Motor neuron (in vitro differentiated cells): ENCODE measurements at places on chromosomes 2 and 18. TPM values are rescaled to one million over a fixed set of nuclear protein-coding genes. Genes with fewer than 3 reads are reported as not detected.

DNA sequence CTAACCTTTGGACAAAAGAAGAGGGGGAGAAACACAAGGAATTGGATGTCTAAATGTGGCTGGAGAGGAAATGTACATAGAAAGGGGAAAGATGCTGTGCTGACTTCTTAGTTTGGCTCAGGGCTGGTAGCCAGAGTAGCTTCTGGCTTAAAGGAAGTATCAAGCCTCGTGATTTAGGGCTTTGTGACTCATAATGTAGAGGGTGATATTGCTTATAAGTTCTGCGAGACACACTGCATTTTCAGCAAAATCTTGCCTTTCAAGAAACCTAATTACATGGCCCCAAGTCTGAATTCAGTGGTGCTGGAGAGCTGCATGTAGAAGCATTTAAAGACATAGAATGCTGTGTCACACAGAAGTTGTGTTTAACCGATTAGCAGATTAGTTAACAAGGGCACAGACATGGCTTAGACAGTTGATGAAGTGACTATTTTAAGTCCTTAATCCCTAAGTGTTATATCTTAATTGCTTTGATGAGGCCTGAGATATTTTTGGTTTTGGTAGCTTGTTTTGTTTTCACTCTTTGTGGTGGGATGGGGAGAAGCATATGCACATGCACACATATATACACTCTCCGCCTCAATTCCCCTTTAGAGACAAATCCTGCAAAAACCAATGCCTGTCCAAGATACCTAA is 66.4 kb downstream of the EPAS1 start:
- ATAC-seq: no peak

DNA sequence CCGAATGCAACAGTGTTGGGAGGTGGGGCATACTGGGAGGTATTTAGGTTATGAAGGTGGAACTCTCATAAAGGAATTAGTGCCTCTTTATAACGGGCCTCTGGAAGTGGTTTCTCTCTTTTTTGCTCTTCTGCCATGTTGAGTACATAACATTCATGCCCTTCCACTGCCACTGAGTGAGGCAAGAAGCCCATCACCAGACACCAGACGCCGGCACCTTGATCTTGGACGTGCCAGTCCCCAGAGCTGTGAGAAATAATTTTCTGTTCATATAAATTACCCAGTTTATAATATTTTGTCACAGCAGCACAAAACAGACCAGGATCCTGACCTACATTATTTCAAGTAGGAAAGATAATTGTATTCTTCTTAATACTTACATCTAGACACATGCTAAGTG is 320.2 kb downstream of the NRXN1 start:
- no peak for ATAC-seq

DNA sequence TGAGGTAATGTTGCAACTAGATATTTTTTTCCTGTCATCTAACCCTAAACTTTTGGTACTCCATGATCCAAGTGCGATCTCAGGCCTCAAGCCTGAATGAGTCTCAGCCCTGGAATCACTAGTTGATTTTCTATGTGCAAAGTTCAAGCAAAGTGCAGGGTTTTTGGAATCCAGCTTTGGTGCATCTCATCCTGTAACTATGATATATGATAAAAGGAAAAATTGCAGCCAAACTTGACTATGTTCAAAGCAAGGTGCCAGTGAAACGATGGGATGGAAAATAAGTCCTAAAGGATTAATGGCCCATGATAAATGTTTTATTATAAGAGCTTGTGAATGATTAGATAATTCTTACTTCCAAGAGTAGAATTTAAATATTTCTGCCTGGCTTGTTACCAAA is 78.9 kb upstream of the NT5C1B start:
- no peak for ATAC-seq

DNA sequence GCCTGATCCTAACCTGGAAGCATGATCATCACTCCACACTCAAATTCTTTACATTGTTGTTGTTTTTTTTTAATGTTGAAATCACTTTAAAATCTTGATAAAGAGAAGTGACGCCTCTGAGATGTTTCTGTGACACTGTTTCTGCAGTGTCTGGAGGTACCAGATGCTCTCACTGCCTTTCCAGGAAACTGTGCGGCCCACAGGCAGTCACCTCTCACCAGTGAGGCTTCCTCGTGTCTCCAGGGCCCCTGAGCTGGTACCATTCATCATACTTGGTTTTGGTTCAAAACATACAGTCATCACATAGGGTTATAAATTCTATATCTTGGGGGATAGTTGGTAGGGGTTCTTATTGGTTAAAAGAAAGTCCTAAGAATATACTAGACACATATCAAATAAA is 10.1 kb upstream of the ID2 start:
- no peak for ATAC-seq

- ATAC-seq: no peak
These were observed 16.2 kb downstream of the IL18RAP start for GRCh38 chr2:102439065-102439695.

The ARPC2 gene
- total RNA-seq: 132 TPM in 2 replicates

The SGO2 gene
- total RNA-seq: 10.3 and 12.3 TPM in 2 replicates

The EPHA4 gene
- total RNA-seq: 37.3 and 39.8 TPM in 2 replicates
